Sciatic nerve (tissue), 2 donors: ENCODE measurements at places on chromosomes 4 and X. TPM values are rescaled to one million over a fixed set of nuclear protein-coding genes. Genes with fewer than 3 reads are reported as not detected.

DNA sequence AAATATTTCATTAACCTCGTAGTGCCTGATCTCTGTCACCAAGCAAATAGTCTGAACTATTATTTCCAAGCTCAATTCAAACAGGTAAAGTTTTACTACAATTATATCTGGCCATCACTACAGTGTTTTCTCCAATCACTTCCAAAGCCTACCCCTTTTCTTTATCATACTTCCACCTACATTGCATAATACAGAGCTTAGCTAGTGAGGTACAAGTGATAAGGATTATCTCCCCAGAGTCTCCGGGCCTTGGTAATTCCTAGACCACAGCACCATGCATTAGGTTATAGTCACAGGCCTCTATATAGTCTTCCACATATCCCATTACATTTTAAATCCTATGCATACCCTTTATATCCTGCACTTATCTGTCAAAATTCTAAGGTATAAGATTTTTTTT, 154.2 kb downstream of the SNCA start:
- no peak for DNase-seq

Gene P2RY8
- 2.5 TPM for total RNA-seq

Gene SAGE1
- not detected for total RNA-seq

- DNase-seq, result no peak
Observed at GRCh38 chrX:63718010-63718694, 66.9 kb downstream of the ARHGEF9 start.

DNA sequence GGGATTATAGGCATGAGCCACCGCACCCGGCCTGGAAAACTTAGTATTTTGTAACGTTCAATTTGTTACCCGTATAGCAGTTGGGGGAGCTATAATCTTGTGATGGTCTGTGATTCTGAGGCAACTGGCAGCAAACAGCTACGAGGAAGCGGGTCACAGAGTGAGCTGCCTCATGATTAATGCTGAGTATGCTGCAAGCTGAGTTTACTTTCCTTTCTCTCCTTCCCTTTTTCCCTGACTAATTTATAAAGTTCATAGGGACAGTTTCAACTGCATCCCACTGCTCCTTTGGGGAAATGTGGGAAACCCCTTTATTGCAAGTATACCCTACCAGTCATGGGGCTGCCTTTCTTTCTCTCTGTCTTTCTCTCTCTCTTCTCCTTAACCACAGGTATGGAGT, 17.7 kb upstream of the ELOVL6 start:
- DNase-seq, result no peak

- no peak for DNase-seq
Observed at GRCh38 chrX:1833656-1834360, 218.9 kb downstream of the ASMT start.

GRCh38 chr4:169250796-169251195, 20.0 kb downstream of the SH3RF1 start:
- no peak for DNase-seq

DNA sequence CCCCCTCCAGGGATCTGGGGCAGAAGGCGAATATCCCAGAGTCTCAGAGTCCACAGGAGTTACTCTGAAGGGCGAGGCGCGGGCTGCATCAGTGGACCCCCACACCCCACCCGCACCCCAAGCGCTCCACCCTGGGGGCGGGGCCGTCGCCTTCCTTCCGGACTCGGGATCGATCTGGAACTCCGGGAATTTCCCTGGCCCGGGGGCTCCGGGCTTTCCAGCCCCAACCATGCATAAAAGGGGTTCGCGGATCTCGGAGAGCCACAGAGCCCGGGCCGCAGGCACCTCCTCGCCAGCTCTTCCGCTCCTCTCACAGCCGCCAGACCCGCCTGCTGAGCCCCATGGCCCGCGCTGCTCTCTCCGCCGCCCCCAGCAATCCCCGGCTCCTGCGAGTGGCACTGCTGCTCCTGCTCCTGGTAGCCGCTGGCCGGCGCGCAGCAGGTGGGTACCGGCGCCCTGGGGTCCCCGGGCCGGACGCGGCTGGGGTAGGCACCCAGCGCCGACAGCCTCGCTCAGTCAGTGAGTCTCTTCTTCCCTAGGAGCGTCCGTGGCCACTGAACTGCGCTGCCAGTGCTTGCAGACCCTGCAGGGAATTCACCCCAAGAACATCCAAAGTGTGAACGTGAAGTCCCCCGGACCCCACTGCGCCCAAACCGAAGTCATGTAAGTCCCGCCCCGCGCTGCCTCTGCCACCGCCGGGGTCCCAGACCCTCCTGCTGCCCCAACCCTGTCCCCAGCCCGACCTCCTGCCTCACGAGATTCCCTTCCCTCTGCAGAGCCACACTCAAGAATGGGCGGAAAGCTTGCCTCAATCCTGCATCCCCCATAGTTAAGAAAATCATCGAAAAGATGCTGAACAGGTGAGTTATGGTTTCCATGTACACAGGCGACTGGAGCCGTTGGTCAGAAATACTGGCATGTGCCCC, at the start of gene CXCL1:
Gene CXCL1 (plus strand): TSS at position 264 of the 926 bp plus-strand sequence. CDS start 78 bp downstream, at position 342.
- peak; percentile 72 for DNase-seq

- DNase-seq, result no peak
Observed at GRCh38 chr4:16259889-16260246, 33.6 kb upstream of the TAPT1 start.

DNA sequence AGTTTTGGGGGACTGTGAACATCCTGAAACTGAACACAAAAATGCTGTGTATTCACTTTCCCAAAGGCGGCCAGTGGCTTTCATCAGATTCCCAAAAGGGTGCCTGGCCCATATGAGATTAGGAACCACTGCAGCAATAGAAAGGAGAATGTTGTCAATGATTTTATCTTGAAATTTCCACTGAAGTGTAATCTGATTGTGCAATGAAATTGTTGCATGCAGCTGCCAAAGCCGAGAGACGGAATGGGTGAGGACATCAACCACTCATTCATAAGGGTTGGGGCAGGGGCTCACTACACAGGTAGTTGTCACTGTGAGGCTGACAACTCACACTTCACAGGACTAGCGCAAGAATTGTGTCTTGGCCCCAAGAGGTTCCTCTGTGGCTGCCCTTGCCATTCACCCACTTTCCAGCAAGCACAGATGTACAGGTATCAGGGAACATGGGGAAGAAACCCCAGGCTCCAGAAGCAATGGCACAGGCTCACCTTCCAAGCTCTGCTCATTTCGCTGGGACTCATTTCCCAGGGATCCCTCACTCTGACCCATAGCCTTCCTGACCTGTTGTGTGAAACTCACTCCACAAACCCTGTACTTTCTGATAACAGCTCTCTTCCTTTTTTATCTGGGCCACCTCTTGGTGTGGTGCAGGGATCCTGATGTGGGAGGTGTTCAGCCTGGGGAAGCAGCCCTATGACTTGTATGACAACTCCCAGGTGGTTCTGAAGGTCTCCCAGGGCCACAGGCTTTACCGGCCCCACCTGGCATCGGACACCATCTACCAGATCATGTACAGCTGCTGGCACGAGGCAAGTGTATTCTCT, 48.8 kb downstream of the BMX start:
- no peak for DNase-seq

Gene AKAP14
- total RNA-seq, result not detected

- DNase-seq, result no peak
Observed at GRCh38 chr4:122909683-122910082, 12.7 kb downstream of the NUDT6 start.

DNA sequence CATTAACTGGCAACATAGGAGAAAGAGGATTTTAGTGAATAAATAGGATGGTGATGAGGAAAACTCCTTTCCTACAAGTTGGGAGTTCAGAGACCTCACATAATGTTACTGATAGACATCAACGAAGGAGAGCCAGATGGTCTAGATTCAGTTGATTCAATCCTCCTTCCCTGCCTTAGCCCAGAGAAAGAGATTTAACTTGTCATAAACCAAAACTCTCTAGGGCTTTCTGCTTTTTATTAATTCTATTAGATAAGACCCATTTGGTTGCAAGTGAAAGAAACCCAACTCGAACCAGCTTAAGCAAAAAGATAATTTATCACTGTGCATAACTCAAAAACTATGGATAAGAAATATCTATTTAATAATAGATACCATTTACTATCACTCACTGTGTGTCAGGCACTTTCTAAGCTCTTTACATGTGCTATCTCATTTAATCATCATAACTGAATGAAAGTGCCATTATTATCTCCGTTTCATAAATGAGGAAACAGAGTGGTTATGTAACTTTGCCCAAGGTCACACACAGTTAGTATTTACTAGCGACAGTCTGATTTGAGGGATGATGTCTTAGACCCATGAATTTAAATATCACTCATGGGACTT, 4.3 kb upstream of the UNC5C start:
- DNase-seq, result no peak
